SHP77 (cell line): ENCODE measurements at places on chromosomes 7 and 10.
A peak's percentile ranks its signal among the peaks of the same experiment; 100 is the strongest.

DNA sequence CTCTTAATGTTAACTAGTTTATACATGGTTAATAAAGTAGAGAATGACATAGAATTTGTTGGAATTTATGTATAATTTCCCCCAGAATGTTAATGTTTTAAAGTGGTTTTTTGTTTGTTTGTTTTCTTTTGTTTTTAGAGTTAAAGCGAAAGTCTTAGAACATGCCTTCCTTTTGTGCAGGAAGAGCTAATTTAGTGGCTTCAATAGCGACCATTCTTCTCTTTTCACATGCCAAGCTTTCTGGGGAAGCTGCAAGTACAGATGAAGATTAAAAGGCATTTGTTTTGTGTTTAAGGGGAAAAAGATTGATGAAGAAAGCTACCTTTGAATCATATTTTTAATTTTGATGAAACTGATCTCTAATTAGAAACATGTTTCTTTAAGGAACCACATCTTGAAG, 256.3 kb upstream of the CSTF2T start:
- DNase-seq = no peak

- peak; percentile 48 for DNase-seq
These were observed 114.0 kb upstream of the COBL start for GRCh38 chr7:51430480-51431086.

- no peak for DNase-seq
These were observed 1.9 kb upstream of the ARHGAP22 start for GRCh38 chr10:48606530-48607355.

- no peak for DNase-seq
These were observed 93.1 kb downstream of the MAPK8 start for GRCh38 chr10:48399551-48399950.

DNA sequence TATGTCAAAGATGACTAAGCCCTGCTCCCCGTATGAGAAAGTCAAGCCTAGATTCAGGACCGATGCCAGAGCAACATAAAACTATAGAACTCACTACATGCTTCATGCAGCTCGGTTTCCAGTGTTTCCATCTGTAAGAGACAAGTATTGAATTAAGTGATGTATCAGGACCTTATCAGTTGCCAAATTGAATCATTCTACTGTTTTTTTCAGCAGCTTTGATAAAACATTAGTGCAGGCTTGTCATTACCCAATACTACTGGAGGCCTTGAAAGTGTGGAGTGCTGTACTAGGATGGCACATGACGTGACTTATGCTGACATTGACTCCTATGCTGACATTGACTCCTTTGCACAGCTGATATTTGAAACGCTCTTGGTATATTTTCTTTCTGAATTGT, 10.8 kb upstream of the NRP1 start:
- DNase-seq = peak; percentile 54

DNA sequence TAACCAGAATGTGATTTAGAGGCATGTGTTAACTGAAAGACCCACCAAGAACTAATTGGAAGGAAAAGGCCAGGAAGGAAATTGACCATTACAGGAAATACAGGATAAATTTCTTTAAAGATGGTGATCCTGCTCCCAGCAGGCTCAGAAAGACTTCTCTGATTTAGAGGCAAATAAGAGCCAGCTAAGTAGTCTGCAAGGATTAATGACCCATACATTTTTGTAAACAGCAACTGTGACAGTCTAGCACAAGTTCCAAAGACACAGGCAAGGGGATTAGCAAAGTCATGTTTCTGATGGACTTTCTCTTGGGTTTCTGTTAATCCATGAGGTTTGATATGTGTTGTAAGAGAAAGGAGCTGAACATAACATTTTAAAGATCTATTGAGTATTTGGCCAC, 425.0 kb downstream of the HTR7 start:
- no peak for DNase-seq
